NCI-H1092 treated with DMSO at 0.1 percent for 48 hours (cell line): ENCODE measurements at places on chromosomes 5 and 9.

DNA sequence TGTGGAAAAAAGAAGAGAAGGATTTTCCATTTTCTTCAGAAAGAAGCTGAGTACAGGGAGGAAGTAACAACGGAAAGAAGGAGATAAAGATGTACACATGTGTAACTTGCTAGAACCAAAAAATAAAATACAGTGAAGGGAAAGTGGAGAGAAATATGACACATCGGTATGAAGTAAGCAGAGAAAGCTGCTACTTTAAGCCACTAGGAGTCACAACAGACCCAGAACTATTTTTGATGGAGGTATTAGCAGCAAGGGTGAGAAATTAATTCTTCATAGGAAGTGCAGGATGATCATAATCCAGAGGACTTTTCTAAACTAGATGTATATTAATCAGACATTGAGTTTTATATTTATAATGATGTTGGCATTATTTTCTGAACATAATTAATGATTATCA is 88.5 kb downstream of the FAM174A start:
- DNase-seq, result peak; percentile 68

GRCh38 chr9:134321946-134322741 is 4.1 kb upstream of the RXRA start:
- no peak for DNase-seq

DNA sequence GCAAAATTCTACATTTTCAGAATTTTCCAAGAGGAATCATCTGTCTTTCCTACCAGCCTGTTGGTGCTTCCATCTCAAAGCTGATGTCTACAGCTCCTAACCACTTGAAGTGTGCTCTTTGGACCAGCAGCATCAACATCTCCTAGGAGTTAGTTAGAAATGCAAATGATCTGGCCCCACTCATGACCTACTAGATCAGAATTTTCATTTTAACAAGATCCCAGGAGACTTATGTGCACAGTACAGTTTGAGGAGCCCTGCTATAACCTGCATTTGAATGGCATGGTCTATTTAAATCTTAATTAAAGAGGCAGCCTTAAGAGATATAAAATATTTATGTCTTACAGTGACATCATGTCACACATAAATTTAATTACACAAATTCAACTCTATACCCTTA is 33.8 kb downstream of the ITK start:
- DNase-seq, result no peak

GRCh38 chr5:38719916-38720315 is 125.9 kb upstream of the OSMR start:
- DNase-seq, result no peak

DNA sequence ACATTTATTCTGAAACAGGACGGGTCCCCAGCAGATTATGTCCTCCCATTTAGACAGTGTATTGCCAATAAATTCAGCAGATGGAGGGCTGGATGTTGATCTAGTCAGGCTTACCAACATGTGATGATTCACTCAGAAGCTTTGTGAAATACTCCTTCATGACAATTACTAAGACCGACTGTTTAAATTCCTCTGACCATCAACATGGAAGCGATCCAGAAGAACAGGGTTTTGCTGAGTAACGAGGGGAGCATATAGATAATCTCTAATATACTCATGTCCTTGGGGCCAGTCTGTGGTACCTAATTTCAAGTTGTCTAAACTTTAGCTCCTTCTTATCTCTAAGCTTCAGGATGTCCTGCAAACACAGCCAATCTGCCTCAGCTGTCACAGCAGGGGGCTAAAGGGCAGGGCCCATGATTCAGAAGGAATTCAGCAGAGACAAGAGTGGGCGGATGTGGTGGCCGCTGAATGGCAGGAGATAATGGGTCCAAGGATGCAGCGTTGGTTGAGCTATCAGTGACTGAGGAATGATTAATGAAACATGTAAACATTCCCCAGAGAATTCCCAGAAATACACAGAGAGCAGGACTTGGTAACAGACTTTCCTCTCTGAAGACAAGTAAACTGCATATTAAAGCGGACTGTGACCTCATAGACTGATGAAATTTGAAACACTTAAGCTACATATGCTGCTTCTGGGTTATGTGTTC is 109.4 kb downstream of the ANKRD55 start:
- no peak for DNase-seq

GRCh38 chr5:158974775-158975174 is 124.9 kb downstream of the EBF1 start:
- no peak for DNase-seq

DNA sequence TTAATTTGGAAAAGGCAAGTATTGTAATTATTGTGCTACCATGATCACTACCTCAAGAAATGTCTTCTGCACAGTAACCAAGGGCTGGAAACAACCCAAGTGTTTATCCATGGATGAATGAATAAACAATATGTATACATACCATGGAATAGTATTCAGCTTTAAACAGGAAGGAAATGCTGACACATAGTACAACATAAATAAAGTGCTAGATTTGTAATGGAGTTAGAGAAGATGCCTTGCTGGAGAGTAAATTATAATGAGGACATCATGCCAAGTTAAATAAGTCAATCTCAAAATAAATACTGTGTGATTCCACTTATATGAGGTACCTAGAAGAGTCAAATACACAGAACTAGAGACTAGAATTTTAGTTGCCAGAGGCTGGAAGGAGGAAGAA is 160.0 kb downstream of the CCDC192 start:
- DNase-seq, result no peak

- DNase-seq, result no peak
Observed at GRCh38 chr5:178465228-178465860, 124.8 kb downstream of the COL23A1 start.

DNA sequence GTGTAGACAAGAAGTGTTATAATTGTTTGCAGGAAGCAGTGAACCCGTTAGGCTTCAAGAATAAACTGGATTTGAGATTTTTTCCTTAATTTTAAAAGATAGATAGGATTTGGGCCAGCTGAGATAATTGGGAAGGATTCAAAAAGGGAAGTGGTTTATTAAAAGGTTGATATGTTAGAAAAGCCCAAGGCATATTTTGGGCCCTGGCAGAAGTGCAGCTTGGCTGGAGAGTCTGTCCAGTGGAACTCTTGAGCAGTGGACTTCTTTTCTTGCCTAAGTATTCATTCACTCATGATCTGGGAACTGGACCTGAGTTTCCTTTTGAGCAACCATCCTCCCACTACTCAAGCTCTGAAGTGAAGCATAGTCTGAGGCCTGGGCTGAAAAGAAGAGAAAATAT is 433.4 kb downstream of the ZSWIM6 start:
- no peak for DNase-seq

DNA sequence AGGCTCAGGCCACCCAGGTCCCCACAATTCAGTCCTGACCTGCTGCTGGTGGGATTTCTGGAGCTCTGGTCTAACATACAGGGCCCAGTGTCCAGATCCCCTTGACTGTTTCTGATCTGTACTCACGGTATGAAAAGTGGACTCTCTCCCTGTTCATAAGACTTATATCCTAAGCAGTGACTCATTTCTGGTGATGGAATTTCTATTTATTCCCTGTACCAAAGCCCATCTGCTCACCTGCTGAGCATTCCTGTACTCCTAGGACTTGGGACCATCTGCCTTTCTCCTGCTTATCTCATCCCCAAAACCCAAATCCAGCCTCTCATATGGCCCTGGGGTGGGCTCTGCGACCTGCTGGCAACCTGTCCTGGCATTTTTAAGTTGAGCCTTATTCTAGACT is 86.6 kb downstream of the APBA1 start:
- no peak for DNase-seq
